ENCODE measurements at places on chromosomes 6 and 20.

GRCh38 chr6:103870970-103871369 lies 988.7 kb downstream of the HACE1 start:
- no peak overlapping the region for H3K27ac ChIP-seq
- no peak for DNase-seq
- no peaks in the 10 kb centered on the region for H3K36me3 ChIP-seq
- H3K4me1 ChIP-seq: no peaks in the 10 kb centered on the region
- H3K4me3 ChIP-seq: no peak overlapping the region
- H3K27me3 ChIP-seq: no peaks in the 10 kb centered on the region

DNA sequence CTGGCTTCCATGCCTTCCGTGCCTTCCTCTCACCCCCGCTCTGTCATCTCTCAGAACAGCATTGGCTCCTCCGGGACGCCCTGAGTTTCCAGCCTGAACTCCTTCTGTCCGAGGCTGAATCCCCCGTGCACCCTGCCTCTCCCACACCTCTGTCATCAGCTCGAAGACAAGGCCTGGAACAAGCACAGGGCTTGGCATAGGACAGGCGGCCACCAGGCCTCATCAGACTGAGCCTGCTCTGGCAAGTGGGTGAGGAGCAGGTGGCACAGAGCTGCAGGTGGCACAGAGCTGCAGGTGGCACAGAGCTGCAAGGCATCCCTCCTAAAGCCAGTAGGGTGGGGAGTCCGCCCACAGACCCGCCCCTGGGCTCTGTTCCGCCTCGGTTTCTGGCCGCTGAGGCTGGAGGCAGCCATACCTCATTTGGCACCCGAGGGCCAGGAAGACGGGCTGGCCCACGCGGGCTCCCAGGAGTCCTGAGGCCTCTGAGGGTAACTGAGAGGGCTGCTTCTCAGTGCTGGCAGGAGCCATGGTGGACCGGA lies 60.2 kb downstream of the EZR start:
- peaks cover 59% of the 10 kb centered on the region for H3K36me3 ChIP-seq
- no peak overlapping the region for H3K27ac ChIP-seq
- DNase-seq: no peak
- H3K4me3 ChIP-seq: no peak overlapping the region

GRCh38 chr6:27865850-27866356 lies 46.3 kb downstream of the OR2B2 start:
- peak overlapping the region; percentile 59 for H3K4me3 ChIP-seq
- peaks cover 38% of the 10 kb centered on the region for H3K4me1 ChIP-seq
- no peaks in the 10 kb centered on the region for H3K36me3 ChIP-seq
- H3K27ac ChIP-seq: no peak overlapping the region
- no peaks in the 10 kb centered on the region for H3K27me3 ChIP-seq

GRCh38 chr20:1242530-1242929 lies 16.7 kb downstream of the RAD21L1 start:
- no peaks in the 10 kb centered on the region for H3K4me1 ChIP-seq
- H3K27ac ChIP-seq: no peak overlapping the region
- no peak for DNase-seq
- peaks cover 12% of the 10 kb centered on the region for H3K27me3 ChIP-seq
- H3K36me3 ChIP-seq: no peaks in the 10 kb centered on the region
- no peak overlapping the region for H3K4me3 ChIP-seq

GRCh38 chr20:23090147-23090546 lies 4.0 kb upstream of the CD93 start:
- H3K36me3 ChIP-seq: no peaks in the 10 kb centered on the region
- H3K27ac ChIP-seq: no peak overlapping the region
- H3K4me1 ChIP-seq: peaks cover 26% of the 10 kb centered on the region
- H3K4me3 ChIP-seq: no peak overlapping the region
- DNase-seq: no peak
